ENCODE measurements at places on chromosomes 3 and 15.

DNA sequence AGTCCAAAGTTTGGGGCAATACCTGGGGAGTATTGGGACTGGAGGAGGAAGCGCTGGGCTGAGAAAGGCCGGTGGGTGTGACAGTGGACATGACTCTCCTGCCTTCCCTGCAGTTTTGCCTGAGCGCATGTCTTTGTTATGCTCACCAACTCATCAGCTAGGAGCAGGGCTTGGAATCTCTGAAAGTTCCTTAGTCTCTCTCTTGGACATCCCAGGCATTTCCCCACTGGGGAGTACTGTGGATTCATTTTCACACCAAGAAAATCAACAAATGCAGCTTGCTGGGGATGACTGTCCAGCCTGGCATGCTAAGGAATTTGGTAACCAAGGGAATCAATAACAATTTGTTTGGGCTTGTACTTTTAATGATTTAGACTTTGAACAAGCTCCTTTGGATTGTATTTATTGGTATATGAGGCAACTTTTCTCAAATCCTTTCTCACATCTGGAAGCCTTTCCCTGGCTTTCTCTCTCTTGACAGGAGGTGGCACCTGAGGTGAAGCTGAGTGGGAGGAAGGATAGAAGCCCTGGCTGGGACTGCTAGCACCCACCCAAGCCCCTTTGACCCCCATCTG is 48.5 kb upstream of the CHST2 start:
- DNase-seq, result no peak

DNA sequence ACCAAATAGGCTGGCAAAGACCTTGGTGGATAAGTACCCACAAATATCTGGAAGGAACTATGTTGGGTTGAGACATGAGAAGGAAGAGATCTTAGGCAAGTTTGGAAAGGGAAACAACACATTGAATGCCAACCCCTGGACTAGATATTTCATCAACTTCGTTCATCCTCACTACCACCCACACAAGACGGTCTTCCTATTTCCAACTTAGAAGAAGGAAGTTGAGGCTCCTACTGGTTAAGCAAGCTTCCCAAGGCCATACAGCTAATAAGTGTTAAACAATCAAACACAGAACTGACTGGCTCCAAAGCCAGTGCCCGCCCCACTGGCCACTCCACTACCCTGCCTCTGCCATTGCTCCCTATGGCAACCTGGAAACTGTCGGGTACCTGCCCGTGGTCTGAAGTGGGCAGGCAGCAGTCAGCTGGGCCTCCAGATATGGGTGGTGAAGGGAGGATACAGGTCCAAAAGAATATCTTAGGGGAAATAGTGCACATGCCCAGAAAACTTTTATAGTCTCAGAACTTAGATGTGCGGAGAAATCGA is 94.9 kb downstream of the LIPC start:
- DNase-seq, result no peak

GRCh38 chr15:101250341-101250831 is 1.5 kb downstream of the CHSY1 start:
- no peak for DNase-seq

- DNase-seq, result no peak
These were observed 102.0 kb downstream of the RBMS3 start for GRCh38 chr3:29382845-29383244.

- DNase-seq, result no peak
These were observed 56.8 kb downstream of the MYH15 start for GRCh38 chr3:108453565-108453964.

GRCh38 chr15:27694506-27695087 is 404.5 kb downstream of the OCA2 start:
- no peak for DNase-seq

GRCh38 chr15:74961616-74962015 is 5.0 kb upstream of the RPP25 start:
- no peak for DNase-seq

GRCh38 chr15:75455982-75456531 is 4.6 kb upstream of the SIN3A start:
- no peak for DNase-seq

- no peak for DNase-seq
These were observed 23.9 kb downstream of the VGLL3 start for GRCh38 chr3:86967062-86967461.

DNA sequence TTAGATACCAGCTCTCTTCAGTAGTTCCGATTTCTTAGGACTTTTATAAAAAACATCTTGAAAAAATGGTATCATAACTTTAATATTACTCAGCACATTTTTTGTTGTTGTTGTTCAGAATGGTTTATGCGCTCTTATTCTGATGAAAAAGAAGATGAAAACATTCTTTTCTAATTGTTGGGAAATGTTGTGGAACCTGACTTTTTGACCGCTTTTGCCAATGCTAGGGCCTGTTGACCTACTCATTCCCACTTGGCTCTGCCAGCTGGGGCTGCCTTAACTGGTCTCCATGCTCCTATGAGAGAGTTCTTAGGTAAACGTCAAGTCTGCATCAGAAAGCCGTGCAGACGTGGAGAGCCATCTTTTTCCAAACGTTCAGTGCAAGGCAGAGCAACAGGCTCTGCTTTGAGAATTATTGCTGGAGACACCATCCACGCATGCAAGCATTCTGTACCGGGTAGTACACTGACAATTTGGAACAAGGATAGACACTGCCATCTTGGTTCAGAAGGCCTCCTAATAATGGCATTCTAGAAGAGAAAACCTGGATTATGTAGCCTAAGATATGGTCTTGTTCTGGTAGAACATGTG is 176.8 kb downstream of the GHSR start:
- no peak for DNase-seq

- DNase-seq, result no peak
These were observed 55.8 kb downstream of the LSM3 start for GRCh38 chr3:14234251-14235002.

DNA sequence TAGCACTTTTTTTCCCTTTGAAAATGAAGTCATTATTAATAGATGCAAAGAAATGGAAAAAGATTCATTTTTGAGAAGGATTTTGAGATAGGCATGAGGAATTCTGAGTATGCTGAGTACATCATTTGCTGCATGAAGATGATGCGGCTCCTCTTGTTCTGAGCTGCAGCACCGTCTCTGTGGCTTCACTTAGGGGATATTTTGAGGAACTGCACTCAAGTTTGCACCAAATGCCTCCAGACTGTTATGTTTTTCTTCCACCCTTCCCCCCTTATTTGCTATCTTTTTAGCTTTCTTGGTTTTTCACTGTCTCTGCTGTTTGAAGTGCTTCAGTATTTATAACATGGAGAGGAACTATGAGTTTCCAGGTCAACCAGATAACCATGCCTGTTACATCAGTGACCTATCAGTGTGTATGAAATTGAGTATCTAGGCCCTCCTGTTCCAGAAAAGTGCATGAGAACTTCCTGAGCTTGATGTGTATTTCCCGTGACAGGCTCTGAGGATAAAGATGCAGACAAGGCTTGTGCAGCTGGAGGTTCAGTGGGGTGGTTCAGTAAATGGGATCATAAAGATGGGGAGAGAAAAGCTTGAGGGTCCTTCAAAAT is 128.7 kb downstream of the PDCD6IP start:
- DNase-seq, result no peak

DNA sequence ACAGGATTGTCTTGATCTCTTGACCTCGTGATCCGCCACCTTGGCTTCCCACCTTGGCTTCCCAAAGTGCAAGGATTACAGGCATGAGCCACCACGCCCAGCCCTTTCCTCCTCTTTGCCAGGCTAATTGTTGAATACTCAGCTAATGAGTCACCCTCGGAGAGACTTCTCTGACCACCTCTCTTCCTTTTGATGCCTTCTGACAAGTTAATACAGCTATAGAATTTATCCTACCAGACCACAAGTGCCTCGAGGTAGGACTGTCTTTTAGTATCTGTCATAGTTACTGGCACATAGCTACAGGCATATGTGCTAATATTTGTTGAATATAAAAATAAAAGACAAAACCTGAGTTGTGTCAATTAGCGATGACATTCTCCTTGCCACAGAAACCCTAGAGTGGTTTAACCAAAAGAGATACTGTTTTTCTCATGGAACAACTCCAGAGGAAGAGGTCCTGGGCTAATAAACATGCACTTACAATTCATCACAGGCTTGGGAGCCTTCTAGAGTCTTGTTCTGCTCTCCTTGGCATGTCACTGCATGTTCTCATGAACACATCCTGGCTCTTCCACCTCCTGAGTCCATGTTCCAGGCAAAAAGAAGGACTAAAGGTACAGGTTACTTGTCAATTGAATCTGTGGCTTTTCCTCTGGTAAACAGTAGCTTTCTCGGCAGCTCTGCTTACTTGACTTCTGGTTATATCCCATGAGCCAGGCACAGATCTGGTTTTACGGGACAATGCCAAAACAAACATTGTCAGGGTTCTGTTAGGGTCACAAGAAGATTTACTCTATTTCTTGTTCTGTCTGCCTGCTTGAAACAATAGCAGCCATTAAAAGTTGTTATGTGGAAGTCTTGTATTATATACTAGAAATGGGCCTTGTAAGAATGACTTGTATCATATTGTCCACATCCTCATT is 332.3 kb downstream of the THSD4 start:
- no peak for DNase-seq

DNA sequence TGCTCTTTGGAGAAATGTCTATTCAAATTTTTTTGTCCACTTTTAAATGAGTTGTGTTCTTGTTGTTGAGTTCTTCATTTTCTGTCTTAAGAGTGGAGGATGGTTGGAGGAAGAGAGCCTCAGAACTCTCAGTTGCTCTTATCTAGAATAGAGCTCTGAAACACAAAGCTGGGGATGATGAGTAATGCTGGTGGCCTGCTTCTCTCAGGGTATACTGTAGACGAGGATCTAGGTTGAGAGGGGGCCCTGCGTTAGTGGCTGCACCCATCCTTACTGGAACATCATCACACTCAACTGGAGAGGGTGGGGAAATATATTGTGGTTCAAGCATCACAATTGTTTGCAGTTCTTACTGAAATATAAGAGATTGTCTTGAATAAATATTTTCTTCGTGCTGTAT is 1.8 kb downstream of the SPTSSB start:
- no peak for DNase-seq

GRCh38 chr15:101043011-101043410 is 123.9 kb downstream of the LRRK1 start:
- no peak for DNase-seq

DNA sequence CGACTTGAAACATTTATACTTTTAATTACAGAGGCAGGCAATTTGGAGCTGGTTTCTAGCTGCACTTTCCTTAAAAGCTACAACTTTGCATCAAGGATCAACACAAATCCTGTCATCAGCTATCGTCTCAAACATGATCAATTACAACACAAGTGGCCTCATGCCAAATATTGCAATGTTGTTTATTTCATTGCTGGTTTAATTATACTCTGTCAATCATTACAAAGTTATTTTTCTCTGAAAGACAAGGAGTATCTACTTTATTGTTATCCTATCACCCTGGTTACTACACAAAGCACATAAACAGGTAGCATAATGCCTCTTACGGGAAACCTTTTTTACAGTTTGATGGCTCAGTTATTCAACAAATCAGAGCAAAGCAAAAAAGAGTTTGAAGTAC is 58.0 kb upstream of the FOXB1 start:
- DNase-seq, result no peak

All from stimulated activated CD4-positive, alpha-beta T cell treated with anti-CD3 and anti-CD28 coated beads, Interleukin-15, amount 100 ng/mL, for 1 hour (primary cell).